ENCODE measurements at places on chromosomes 2 and 18.

- peak; percentile 78 for DNase-seq
Observed at GRCh38 chr2:191155608-191156071, 4.8 kb upstream of the STAT4 start.

- DNase-seq, result peak; percentile 29
Observed at GRCh38 chr2:7812231-7812995, 869.4 kb upstream of the ID2 start.

DNA sequence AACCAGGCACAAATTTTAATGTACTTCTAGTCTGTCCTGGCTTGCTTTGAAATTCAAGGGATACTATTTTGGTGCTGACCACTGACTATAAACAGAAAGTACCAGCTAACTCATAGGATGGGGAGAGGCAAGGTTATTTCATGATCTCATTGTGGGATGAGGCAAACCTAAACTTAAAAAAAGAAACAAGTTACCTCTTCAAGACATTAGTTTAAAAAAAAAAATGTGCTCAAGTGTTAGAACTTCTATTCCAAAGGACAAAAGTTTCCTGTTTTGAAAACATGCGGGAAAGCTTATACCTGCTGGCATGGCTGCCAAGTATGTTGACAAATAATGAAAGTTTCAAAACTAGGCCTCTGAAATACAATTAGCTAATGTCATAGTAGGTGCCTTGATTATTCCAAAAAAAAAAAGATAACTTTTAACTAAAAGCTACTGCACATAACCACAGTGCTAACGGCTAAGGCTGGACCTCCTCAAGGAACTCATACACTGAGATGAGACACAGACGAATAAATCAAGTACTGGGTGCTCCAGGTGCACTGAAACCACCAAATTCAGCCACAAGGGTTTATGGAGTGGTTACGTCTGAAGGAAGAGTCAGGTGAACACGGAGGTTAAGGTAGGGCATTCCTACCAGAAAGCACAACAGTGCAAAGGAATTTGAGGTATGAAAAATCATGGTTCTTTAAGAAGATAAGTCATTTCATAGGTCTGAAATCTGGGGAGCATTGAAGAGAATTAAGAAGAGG lies 38.1 kb downstream of the TMEM131 start:
- DNase-seq, result no peak

DNA sequence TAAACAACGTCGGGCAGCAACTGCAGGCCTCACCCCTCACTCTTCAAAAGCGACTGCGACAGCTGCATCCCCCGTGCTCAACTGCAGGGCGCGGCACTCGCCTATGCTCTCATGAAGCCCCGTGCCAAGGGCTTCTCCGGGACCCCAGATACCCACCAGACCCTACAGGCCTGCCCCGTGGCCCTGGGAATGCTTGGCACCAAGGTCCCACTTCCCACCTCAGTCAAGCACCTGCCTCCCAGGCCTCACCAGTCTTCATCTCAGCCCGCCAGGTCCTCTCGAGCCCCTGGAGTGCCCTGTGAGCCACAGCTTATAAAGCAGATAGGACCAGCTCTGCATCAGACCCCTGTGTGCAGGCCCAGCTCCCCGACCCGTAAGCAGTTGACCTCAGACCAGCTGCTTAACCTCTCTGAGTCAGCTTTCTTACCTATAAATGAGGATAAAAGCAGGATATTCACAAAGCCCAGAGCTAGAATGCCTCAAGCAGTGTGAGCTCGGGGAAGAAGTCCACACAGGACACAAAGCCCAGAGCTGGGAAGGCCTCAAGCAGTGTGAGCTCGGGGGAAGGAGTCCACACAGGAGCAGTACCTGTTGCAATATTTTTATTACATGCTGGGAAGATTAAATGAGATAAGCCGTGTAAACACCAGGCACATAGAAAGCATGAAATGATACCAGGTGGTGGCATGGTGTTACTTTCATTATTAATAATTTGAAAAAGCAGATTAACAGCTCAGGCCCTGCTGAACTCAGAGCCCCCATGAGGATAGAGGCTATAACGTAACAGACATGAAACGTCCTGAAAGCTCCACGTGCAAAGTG lies 96.9 kb downstream of the HDAC4 start:
- no peak for DNase-seq

GRCh38 chr2:198757069-198757468 lies 700.7 kb downstream of the SATB2 start:
- DNase-seq, result no peak

GRCh38 chr2:196376984-196377877 lies 205.9 kb upstream of the STK17B start:
- DNase-seq, result peak; percentile 64

GRCh38 chr18:30886998-30887397 lies 155.5 kb downstream of the DSC3 start:
- DNase-seq, result no peak

DNA sequence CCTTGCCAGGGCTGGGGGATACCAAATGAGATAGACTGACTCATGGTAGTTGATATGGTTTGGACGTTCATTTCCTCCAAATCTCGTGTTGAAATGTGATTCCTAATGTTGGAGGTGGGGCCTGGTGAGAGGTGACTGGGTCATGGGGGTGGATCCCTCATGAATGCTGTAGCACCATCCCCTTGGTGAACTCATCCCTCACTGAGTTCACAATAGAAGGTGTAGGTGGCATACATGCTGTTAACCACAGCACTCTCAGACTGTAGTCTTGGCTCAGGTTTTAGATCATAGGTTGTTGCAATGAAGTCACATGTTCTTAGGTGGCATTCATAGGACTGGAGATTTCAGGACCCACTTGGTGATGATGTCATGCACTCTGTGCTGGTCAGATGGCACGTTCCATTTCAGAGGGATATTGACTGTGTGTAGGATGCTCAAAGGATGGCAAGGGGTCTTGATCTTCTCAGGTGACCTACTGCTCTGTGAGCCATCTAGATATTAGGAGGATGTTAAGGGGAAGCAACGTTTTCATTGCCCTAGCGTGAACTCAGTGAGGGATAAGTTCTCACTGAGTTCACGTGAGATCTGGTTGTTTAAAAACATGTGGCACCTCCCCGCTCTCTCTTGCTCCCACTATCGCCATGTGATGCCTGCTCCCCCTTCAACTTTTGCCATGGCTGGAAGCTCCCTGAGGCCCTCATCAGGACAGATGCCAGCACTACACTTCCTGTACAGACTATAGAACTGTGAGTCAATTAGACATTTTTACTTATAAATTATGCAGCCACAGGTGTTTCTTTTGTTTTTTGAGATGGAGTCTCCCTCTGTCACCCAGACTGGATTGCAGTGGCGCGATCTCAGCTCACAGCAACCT lies 73.8 kb upstream of the ACAA2 start:
- DNase-seq, result no peak

GRCh38 chr2:73259704-73260337 lies 24.5 kb downstream of the FBXO41 start:
- no peak for DNase-seq

DNA sequence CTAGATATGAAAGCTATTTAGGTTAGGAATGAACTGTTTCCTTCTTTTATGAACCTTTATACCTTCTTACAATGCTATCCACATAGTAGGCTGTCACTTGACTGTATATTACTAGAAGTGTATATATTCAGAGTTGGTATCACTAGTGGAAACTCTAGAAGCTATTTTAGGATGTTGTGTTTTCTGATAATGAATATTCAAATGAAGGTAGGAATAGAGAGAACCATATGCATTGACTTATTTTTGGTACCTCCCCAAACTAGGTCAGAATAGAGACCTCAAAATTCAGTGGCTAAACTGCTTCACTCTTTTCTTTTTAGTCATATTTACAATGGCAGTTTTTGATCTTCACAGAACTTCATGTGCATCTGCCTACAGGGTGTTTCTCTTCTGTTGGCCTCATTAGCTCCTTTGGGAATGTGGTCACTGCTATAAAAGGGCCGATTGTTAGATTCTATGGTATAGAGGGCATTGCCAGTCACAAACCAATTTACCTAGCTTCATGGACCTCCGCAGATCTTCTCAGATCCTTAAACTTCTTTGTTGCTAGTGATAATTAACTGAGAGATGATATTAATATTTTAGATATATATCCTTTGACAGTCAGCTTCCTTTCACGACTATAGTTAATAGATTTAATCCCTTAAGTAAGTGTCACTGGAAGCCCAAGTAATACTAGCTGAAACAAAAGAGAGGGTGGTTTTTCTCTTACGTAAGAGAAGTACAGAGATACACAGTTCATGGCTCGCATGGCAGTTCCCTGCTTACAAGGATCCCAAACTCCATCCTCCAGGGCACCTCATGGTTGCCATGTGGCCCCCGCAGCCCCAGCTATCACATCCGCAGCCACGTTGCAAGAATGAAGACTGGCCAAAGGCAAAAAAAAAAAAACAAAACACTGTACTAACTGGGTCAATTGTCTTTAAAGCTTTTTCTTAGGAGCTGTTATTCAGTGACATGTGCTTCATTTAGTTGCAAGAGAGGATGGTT lies 61.0 kb downstream of the TSPYL6 start:
- no peak for DNase-seq

- peak; percentile 13 for DNase-seq
Observed at GRCh38 chr2:158025255-158025996, 76.2 kb upstream of the UPP2 start.

- no peak for DNase-seq
Observed at GRCh38 chr18:33579349-33580215, 1.6 kb downstream of the ASXL3 start.

DNA sequence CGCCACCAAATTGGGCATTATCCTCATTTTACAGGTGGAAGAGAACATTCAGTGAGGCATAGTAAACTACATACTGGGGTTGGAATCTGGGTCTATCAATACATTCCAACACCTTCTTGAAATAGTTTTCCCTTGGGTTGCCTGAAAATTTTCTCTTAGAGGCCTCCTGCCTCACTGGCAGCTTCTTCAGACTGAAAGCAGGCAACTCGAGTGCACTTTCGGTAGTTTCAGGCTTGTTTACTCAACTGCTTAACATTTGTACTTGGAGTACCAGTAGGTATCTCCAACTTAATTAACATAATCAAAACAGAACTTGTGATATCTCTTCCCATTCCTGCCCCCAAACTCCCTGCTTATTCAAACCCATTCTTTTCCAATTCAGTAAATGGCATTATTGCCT lies 36.2 kb upstream of the C2orf74 start:
- DNase-seq, result no peak

- DNase-seq, result no peak
Observed at GRCh38 chr18:62525608-62526007, 2.8 kb downstream of the ZCCHC2 start.

DNA sequence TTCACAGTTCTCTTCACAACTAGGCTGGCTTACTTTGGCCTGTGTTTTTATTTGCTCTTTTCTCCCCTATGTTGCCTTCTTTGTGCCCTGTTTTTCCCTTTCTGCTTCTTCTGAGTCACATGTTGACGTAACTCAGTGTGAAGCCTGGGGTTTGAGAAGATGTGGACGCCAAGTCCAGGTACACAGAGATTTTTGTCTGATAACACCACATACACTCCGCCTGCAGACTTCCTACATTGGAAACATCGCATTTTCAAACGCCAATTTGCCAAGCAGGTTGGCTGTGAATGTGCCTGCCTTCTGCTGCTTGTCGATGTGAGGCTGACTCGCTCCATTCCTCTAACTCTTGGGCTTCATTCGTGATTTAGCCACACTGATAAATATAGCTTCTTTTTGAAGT lies 62.6 kb upstream of the FN1 start:
- peak; percentile 73 for DNase-seq

GRCh38 chr2:129733041-129733440 lies 246.4 kb upstream of the RAB6C start:
- DNase-seq, result no peak

GRCh38 chr2:152078662-152079061 lies 20.2 kb downstream of the CACNB4 start:
- no peak for DNase-seq

- DNase-seq, result no peak
Observed at GRCh38 chr2:50315336-50315735, 716.6 kb downstream of the NRXN1 start.

GRCh38 chr2:233967164-233967563 lies 50.0 kb downstream of the TRPM8 start:
- DNase-seq, result no peak

DNA sequence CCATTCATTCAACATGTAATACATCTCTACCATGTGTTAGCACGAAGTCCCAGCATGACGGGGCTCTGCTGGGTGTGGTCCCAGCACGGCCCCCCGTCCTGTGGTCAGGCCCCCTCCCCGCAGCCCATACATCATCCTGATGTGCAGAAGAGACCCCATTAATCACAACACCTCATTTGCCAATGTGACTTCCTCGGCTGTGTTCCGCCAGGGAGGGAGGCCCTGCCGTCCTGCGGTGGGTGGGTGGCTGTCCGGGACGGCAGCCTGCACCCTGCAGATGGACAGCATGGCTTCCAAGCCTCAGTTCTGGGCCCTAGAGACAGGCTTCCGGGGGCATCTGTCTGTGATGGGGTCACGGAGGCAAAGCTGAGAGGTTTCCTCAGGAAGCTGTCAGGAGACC lies 254.0 kb downstream of the CYP26B1 start:
- DNase-seq, result no peak

- peak; percentile 90 for DNase-seq
Observed at GRCh38 chr2:226756131-226756530, 43.5 kb downstream of the IRS1 start.
